SJSA1 (cell line): ENCODE measurements at places on chromosomes 4 and X. TPM values are rescaled to one million over a fixed set of nuclear protein-coding genes. Genes with fewer than 3 reads are reported as not detected.

DNA sequence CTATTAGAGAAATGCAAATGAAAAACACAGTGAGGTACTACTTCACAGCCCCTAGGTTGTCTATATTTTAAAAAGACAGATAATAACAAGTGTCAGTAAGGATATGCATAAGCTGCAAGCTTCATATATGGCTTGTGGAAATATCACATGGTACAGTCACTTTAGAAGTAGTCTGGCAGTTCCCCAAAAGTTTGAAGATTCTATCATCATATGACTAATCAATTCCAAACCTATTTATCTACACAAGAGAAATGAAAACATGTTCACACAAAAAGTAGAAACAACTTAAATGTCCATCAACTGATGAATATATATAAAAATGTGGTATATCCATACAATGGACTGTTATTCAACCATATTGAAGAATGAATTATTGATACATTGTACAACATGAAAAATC, 185.8 kb upstream of the STK26 start:
- no peak for DNase-seq

The RAB9B gene
- 0.50 and 1.7 TPM in 2 replicates for total RNA-seq

GRCh38 chr4:83548151-83548905, 12.4 kb downstream of the GPAT3 start:
- peak; percentile 93 for DNase-seq

DNA sequence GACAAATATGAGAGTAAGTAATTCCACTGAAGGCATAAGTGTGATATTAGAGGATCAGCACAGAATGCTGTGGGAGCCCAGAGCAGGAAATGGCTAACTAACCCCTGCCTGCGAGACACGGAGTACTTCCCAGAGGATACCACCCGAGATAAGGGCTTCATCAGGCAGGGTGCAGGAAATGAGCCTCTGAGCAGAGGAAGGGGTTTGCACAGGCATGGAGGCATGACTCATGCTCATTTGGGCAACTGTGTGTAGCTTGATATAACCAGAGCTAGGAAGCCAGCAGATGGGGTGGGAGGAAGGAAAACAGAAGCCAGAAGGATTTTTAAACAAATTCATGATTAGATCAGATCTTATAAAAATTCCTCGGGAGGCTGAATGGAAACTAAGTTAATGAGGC, 70.0 kb upstream of the TSPAN5 start:
- no peak for DNase-seq

DNA sequence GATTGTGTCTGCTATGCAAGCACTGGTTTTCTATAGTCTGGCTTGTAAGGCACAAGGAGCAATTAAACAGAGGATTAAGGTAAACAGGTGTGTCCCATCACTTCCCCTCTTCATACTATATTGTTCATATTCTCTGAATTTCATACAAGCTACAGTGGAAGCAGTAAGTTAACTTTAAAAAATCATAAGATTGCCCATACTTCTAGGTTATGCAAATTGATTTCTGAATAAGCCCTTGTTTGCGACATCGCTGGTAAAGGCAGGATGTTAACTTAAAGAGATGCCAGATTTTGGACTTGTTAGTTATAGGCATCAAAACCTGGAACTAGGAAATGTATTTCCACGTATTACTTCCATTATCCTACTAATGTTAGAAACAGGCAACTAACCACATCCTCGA, 1.0 kb upstream of the TMEM131L start:
- DNase-seq: no peak

DNA sequence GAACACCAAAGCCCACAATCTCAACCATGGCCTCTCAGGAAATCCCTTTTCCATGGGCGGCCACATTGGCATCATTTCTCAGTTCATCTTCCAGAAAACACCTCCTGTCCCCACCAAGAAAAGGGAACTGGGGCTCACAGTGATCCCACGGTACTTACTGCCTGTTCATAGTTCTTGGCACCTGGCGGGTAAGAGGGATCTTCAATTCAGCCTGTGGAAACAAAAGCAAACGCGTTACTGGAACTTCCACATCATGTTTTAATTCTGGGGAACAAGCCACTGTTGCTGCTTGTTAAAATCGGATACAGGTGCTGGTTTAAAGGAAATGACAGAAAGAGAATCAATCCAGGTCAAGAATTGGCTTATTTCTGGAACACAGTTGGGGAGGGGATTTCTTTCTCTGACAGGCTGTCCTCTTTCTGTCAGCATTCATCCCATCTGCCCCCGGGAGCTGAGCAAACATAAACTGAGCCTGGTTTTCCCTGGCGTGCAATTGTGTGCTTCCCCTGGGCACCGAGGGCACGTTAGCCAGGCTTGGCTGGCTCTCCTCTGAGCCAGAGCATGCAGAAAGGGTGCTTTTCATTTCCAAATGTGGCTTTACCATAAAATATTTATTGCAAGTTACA, 16.8 kb downstream of the CLNK start:
- no peak for DNase-seq

DNA sequence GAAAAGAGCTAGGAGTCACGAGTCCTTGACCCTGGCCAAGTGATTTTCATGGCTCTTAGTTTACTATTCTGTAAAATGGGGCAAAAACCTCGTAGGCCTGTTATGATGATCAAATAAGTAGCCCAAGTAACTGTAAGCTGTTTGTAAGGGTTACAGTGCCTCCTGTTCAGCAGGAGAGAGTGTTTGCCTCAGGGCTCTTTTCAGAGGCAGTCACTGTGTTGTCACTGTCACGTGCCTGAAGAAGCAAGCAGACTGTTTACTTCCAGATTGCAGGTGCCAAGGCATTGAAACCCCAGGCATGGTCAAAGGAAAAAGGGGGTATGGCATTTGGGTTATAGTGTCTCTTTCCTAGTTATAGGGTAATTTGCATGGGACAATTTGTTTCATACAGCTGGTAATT, 4.5 kb downstream of the RAB39B start:
- DNase-seq: no peak

DNA sequence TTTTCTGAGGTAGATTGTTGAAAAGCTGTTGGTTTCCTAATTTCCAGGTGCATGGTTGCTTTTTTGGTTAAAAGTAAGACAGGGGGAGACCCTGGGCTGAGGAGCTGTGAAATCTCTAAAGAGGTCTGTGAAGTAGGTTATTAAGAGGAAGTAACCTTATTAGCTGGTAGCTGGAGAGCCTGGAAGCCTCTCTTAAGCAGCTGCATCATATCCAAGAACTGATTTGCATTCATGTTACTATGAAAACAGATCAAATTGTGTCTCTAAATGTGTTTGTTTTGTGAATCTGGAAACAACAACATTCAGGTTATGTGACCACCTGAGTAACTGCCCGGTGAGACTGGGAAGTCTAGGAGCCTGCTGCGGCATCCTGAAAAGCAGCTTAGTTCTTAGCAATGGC, 54.1 kb downstream of the ARHGAP10 start:
- DNase-seq: no peak

- DNase-seq: peak; percentile 61
Measured at GRCh38 chr4:38872620-38873019, 5.0 kb downstream of the FAM114A1 start.

- DNase-seq: no peak
Measured at GRCh38 chr4:84672177-84672576, 89.2 kb downstream of the CDS1 start.

- DNase-seq: no peak
Measured at GRCh38 chrX:79618280-79618679, 251.1 kb upstream of the ITM2A start.

DNA sequence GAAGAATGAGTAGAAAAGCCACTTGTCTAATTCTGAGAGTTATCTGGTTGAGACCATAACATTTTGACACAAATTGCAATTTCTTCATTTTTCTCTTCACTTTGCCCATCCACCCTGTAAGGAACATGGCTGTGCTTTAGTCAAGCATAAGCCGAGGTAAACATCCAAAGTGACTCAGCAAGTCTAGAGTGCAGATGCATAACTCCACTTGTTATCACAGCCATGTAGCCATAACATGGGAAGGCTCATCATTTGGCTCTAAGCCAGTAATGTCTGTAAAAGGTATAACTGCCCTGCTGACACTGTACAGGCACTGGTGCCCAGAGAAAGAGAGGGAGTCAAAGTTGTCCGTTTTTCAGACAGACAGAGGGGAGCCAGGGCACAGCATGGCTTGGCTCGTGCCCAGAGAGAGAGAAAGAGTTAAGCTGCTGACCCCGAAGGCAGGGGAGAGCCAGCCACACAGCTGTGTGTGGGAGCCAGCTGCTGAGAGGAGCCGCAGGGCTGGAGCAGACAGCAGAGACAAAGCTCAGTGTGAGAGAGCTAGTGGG, 76.9 kb upstream of the EXOC1L start:
- no peak for DNase-seq

The PABPC1L2B gene
- total RNA-seq: not detected in 2 replicates

The TGIF2LX gene
- total RNA-seq: not detected in 2 replicates
